ENCODE measurements at places on chromosomes 3 and 15.

GRCh38 chr3:4994144-4994730, 15.0 kb downstream of the BHLHE40 start:
- DNase-seq, result no peak

DNA sequence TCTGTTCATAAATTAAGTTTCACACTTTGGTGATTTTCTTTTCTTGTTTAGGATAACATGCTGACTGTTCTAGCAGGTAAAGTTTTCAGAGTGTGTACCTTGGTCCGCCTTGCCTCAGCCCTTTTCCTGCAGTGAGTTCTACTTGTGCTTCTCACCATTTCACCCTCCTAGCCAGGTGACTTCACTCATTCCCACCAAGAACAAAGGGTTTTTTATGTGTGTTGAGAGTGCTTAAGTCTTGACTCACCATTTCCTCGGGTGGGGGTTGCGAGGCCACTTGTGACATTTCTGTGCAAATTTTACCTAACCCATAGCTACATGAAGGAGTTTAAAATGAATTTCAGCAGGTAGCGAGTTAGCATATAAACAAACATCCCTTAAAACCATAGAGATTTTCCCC, 81.4 kb downstream of the C3orf38 start:
- no peak for DNase-seq

DNA sequence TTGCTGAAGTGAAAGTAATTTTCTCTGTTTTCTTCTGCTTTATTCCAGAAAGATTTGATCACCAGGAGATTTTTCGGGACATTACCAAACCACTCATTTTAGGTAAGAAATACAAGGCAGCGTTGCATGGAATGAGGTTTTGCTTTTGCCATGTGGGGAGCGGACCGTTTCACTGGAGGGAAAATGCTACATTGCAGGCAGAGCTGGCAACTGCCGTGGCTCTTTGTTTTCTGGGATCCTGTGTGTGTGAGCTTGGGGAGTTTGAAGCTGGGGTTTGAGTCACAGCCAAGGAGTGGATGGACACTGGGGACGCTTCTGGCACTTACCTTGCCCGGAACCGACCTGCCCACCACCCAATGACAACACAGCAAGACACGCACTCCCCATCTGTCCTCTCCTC, 109.9 kb downstream of the APBA2 start:
- DNase-seq, result no peak

DNA sequence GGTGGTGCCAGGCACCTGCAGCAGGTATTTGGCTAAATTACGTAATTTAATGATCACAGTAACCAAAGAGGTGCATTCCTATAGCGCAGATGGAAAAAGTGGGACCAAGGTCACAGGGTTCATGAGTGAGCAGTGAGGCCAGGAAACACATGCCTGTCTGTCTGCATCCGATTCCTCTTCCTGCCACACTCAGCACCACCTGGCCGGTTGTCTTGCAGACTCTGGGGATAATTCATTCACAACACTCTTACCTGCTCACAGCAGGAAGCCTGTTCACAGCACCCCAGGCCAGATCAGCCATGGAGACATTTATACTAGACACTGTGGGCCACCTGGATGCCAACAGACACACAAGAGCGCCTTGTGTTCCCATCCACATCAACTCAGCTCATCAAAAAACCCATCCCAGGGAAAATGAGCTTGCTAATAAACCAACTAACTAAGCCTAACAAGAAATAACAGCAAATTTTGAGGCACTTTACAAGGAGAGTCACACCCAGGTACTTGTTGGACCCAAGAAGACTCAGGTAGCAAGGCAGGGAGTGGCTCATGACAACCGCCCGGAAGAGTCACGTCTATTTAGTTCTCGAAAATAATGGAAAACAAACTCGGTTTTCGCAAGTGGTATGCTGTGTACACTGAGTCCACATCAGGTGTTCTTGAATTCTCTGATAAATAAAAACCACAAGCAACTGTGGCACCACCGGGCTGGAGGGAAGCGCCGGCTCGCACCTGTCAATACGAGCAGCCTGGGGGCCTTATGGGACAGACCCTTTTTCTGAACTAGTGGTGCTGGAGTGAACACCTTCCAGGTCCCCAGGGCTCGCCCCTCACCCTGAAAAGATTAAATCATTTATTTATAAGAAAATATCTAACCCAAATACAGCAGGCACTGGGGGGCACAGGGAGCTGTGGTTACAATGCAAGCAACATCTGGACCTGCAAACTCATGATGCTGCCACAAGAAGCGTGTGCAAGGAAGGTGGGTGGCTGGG, 40.5 kb downstream of the FAM174B start:
- DNase-seq, result peak; percentile 28

DNA sequence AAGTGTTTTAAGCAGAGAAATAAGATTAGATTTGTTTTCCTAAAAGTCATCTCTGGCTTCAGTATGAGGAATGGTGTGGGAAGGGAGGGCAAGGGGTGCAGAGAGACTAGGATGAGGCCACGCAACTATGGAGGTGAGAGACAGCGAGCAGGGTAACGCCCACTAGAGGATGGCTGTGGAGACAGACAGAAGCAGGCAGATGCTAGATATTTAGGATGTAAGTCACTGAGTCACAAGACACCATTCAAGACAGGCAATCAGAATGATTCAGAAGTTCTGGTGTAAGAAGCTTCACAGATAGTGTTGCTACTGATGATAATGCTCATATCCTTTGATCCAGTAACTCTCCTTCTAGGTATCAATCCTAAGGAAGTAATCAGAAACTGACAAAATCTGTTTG, 19.1 kb downstream of the HSPBAP1 start:
- DNase-seq, result no peak

DNA sequence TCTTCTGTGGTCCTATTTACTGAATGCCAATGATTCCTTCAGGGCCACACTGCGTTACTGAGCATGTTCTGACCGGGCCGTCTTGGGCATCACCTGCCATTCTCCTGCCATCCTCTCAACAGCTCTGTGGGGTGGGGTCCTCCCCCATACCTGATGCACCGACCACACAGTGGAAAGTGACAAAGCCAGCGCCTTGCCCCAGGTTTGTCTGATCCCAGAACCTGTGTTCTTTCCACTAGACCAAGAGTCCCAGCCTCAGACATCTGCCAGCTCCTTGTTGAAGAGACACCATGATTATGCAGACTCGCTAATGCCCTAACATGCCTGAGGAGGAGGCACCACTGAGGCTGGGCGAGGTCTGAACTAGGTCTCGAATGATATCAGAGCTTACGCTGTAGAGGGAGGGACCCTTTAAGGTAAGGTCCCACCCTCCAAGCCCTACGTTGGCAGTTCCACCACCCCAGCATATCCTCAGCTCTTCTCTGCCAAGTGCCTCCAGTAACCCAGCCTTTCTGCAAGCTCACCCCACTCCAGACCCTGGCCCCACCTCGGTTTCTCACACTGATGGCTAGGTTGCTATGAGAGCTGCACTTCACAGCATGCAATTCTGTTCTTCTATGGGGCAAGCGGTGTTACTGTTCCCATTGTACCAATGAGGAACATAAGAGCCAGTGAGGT, 29.8 kb upstream of the PLXNA1 start:
- DNase-seq, result no peak

GRCh38 chr3:155070932-155071387, 9.2 kb upstream of the MME start:
- DNase-seq, result no peak

DNA sequence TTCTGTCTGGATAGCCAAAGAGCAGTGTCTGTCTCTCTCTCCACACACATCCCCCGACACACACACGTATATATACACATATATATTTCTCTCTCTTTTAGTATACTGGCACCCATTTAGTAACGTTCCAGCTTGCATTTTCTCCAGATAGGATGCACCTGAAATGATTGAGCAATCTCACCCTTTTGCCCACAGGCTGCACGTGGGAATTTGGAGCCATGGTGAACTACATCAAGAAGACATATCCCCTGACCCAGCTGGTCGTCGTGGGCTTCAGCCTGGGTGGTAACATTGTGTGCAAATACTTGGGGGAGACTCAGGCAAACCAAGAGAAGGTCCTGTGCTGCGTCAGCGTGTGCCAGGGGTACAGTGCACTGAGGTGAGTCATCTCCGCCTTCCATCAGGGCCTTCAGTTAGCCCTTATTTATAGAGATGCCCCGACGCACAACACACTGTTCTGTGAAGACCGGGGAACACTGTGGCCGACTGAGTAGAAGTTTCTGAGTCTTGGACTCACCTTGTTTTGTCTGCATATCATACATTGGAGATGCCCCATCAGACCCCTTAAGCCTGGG, 45.7 kb downstream of the RLBP1 start:
- DNase-seq, result no peak

GRCh38 chr15:40926659-40927494, 2.3 kb upstream of the DLL4 start:
- no peak for DNase-seq

- DNase-seq, result no peak
Observed at GRCh38 chr15:80492874-80493273, 88.7 kb downstream of the ARNT2 start.

- DNase-seq, result no peak
Observed at GRCh38 chr3:88044411-88044810, 14.4 kb downstream of the CGGBP1 start.

DNA sequence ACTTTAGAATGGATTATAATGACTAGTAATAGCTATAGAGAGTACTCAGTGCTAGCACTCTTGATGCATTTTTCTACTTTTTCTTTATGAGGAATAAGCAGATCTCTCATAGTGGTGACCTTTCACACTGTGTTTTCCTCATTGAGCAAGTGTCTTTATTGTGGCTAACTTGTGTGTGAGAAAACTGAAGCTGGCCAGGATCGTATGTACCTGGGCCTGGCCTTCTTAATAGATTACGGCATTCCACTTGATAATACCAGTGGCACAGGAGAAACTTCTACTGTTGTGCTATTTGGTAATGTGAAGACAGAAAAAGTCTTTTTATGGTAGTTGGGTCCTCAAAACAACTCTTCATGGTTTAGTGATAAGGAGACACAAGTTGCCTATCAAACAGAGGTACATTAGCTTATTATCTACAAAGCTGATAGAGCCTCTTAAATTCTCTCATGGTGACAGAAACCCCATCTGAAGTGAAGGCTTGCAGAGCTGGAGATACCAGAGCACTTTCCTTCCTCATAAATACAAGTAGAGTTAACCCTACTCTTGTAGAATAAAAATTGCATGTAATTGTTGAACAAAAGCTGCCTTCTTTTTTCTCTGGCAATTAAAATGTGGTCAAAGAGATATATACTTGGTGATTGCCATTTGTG, 64.6 kb downstream of the LYSMD4 start:
- DNase-seq, result peak; percentile 1

- DNase-seq, result no peak
Observed at GRCh38 chr3:155744010-155744625, 753 bp downstream of the PLCH1 start.

- no peak for DNase-seq
Observed at GRCh38 chr3:108208831-108209230, 13.4 kb downstream of the IFT57 start.

GRCh38 chr15:100929641-100930042, 10.5 kb downstream of the LRRK1 start:
- no peak for DNase-seq

DNA sequence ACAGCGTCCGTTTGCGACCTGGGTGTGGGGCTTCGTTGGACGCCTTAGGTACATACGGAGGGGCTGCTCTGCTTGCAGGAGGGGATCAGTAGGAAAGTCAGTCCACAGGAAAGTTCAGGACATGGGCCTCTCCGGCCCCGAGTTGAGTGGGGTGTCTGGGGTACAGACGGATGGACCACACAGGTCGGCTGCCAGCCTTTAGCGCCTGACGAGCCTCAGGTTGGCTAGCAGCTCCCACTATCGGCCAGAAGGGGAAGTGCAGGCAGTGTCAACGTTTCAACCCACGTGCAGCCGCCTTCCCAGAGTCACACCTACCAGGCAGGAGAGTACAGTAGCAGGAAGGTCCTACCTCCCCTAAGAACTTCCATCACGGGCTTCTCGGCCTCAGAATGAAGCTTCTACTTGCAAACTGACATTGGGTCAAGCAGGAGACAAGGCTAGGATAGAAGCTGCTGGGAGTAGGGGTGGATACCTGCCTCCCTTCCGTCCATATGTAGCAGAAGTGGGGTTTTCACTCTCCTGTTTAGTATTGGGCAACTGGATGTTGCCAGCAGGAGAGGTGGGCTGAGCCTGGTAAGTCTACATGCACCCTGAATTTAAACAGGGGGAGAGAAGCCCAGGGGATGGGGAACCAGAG, 1.8 kb upstream of the SCN5A start:
- DNase-seq, result no peak

GRCh38 chr3:167876620-167877281, 141.2 kb downstream of the SERPINI1 start:
- DNase-seq, result no peak

Measured in DMS79 (cell line).